Right lung (tissue), 10 donors: ENCODE measurements at places on chromosomes 1 and 21.

DNA sequence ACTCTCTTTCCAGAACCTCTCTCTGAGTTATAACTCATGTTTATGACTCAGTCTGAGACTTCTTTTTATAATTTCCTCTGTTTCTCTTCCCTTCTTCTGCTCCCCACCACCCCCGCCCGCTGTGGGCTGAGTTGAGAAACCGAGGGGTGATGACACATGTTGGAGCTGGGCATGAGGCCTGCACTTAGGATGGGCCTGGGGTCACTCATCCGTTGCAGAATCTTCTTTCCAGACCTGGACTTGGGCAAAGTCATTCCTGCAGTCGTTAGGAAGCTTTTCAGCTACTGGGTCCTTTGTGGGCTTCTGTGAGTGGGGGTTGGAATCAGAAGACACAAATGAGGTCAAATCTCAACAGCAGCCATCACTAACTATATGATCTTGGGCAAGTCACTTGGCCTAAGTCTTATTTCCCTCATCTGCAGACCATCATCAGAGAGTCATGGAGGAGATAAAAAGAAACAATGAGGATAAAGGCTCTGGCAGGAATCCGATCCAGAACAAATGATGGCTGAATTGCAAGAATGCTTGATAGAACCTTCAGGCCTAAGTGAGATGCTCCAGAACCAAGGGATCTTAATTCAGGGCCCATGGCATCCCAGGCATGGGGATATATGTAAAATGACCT lies 53.4 kb downstream of the RPS6KA1 start:
- DNase-seq = no peak

GRCh38 chr1:155970531-155971167 lies 7.7 kb downstream of the ARHGEF2 start:
- no peak for DNase-seq

DNA sequence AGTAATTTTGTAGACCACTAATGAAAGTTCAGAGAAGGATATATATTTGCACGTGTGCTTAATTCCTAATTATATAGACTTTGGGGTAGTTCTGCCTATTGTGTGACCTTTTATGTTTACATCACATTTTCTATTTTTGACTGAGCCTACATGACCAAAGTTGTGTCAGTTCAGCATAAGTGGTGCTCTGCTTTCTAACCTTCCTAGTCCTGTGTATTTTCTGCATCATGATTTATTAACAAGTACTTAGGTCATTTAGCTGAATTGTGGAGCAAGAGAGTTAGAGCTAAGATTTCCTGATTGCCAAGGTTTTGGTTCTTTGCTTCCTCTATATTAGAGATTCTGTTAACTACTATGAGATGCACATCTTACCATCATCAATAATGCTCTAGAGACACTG lies 176.0 kb downstream of the C1orf21 start:
- no peak for DNase-seq

GRCh38 chr21:27772816-27773215 lies 805.9 kb upstream of the ADAMTS5 start:
- no peak for DNase-seq

DNA sequence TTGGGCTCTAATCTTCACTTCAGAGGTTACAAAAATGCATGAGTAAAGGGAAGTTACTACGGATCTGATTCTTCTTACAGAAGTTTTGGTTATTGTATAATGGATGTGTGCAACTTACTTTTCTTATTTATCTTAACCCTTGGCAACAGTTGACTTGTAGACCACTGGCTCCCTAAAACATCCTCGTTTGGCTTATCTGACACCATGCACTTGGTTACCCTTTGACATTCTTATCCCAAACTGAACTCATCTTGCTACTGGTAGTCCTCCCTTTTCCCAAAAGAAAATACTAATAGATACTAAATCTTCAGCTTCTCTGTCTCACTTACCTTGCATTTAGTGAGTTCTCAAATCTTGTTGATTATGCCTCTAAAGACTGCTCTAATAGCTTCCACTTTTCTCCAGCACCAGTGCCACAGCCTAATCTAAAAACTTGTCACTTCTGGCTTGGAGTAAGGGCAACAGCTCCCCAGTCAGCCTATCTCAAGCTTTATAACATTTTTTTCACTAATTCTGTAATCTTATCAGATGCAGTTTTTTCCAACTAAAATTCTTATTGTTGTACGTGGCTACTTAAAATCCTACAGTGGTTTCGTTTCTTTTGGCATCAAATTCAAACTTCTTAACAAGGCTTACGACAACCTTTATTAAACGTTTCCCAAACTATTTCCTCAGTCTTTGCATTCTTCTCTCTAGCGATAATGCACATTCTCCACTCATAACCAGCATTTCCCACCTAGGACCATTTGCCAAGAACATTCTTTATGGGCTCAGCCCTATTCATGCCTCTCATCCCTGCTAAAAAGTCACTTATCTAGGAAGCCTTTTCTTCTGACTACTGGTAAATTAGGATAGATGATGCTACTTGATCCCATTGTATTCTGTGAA lies 204.2 kb downstream of the KCNT2 start:
- DNase-seq = no peak

- DNase-seq = no peak
Measured at GRCh38 chr1:61561666-61562065, 163.3 kb downstream of the TM2D1 start.

- peak; percentile 86 for DNase-seq
Measured at GRCh38 chr1:41474490-41475271, 9.8 kb downstream of the EDN2 start.

DNA sequence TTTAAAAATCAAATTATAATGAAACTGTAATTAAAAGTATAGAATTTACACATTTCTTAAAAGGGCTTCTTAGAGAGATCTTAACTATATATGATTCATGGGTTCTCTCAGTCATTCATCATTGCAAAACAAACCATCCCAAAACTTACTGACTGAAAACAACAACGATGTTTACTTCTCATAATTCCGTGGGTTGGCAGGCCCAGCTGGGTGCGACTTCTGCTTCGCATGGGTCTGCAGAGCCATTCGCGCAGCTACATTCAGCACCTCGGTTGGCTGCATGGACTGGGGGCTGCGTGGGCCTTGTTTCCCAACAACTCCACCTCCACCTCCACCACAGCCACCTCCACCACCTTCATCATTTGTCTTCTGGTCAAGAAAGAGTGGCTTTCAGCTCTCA lies 4.0 kb downstream of the SLAMF8 start:
- no peak for DNase-seq

DNA sequence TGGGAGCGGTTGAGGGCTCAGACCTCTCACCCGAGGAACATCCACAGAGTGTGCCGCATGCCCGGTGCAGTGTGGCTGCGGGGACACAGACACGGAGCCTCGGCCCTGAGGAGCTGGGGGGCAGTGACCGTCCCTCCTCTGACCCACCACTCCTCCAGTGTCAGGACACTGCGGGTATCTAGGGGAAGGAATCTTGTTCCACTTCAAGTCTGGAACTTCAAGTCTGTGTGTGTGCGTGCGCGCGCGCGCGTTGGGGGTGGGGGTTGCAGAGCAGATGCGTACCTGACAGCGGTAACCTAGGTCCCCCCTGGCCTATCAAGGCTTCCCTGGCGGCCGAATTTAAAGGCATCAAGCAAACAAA lies 17.3 kb downstream of the PCSK9 start:
- no peak for DNase-seq

DNA sequence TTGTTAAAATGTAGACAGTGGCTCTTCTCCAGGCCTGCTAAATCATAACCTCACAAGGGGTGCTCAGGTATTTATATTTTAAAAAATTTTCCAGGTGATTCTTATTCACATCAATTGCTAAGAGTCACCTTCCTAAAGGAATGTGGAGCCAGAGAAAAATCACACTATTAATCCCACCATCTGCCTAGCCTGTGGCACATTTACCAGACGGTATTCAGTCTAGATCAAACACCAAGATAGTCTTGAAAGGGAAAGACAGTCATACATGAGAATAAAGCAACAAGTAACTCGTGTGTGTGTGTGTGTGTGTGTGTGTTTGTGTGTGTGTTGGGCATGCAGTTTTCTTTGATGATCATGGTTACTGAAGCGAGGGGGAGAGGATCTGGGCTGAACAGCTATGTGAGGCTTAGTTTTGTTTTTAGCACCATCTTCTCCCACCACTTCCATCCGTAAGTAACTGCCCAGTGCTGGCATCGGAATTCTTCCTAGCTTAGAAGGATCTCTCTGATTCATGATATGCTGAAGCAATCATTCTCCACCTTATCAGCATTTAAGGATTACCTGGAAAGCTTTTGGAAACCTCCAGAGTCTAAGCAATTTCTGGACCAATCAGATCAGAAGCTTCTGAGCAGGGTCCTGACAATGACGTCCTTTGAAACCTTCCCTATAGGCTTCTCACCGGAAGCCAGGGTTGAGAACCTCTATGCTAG lies 2.4 kb upstream of the DPT start:
- no peak for DNase-seq

DNA sequence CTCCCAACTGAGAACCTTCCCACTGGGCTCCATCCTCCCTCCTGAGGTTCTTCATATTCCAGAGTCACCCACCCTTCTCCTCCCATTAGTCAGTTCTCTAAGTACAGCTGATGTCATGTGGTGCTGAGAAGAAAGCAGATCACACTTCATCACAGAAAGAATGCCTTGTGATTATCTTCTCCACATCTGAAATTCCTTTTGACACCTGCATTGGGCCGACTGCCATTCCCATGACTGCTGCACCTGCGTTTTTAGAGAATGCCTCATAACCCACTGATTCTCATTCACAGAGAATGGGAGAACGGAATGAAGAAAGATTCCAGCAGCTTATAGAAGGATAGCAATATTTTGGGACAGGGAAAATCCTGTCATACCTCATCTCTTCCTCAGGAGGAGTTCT lies 14.3 kb downstream of the LEPR start:
- DNase-seq = no peak

DNA sequence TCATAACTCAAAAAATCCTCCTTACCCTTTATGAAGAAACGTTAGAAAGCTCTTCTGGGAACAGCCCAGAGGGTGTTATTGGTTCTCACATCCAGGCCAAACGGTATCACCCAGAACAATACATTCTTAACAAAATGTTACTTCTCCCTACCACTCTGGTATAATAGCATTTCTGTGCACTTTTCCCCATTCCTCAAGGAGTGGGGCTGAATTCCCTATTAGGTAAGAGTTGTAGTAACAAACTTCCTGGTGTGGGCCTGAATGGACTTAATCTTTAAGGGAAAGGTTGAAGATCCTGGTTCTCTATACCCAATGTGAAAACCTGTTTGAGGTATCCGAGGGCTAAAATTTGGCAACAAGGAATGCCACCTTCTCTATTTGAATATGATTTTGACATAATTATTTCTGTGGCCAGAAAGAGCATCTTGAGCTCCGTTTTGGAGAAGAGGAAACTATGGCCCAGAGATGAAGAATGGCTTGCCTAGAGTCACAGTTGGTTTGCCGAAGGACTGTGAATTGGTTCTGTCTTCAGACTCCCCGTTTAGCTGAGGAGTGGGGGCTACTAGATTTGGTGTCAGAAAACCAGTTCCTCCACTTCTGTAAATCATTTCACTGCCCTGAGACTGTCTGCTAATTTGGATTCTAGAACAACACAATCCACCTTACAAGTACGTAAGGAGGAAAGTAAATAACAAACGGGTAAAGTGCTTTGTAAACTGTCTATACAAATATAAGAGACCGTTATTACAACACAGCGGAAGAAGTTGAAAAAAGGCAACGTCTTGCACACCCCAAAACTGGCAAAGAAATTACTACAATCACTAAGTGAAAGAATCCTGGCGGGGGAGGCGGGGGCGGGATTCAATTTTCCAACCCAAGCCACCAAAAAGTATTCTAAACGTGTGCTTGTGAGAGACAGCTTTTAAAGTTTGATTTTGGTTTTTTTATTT lies 2.3 kb downstream of the ANP32E start:
- peak; percentile 68 for DNase-seq

DNA sequence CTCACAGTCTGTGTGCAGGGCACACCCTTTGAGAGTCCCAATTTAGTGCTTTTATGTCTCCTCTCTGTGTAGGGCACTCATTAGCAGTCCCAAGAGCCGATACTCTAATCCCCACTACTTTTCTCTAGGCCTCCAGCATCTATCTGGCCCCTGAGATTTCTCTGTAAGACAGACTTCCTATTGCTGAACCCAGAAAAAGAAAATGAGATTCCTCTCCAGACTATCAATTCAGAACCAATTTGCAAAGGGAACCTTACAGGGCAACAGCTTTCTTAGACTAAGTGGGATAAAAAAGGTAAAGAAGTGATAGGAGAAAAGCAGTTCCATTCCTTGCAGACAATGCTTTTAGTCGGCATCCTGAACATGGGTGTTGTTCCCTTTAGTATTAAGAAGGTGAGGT lies 172.2 kb downstream of the EDEM3 start:
- no peak for DNase-seq

DNA sequence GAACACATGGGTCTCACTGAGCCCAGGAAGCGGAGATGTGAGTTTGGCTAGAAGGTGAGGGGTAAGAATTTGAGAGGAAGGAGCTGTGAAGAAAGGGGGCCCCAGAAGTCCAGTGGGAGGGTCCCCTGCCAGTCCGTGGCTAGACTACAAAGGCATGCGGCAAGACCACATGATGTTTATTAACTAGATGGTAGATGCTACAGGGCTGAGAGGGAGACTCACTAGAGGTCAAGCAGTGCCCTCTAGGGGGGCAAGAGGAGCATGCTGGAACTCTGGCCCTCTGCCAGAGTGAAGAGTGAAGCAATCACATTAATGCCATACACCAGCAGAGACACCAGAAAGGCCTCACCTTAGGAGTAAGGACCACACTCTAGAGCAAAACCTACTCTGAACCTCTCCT lies 12.2 kb downstream of the KIAA0319L start:
- DNase-seq = no peak

GRCh38 chr1:9687874-9688582 lies 36.5 kb downstream of the PIK3CD start:
- peak; percentile 14 for DNase-seq

DNA sequence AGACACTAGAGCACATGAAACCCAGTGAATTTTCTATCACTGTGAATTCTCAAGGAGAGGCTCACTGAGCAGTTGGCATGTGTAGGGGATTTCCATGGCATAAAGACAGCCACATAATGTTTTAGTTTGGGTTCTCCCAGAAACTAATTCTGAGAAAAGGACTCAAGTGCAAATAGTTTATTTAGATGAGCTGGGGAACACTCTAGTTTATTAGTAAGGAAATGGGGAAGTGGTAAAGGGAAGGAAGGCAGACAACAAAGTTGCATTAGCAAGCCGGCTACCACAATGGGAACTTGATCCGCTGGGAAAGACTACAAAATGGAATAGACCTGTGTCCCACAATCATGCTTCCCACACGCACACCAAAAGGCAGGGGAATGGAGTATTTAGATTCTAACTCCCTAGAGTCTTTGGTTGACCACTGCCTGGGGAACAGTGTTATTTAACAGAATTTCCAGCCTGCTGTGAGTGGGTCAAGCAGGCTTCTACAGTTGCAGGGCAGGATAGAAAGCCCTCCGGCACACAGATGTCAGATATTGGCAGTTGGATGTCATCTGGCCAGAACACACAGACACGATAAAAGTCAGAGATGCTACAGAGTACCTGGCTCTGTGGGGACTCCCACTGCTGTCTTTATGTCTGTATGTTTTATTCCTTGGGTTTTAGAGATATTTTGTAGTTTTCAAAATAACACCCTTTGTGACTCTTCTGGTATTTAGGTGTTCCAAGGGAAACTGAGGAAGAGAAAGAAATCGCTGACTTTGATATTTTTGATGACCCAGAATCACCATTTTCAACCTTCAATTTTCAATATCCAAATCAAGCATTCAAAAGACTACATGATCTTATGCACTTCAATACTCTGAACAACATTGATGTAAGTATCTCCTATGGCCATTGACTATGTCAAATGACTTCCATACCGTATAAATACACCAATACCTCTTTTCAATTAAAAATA lies 150.1 kb downstream of the PLA2G4A start:
- DNase-seq = no peak

- DNase-seq = no peak
Measured at GRCh38 chr1:198741744-198742143, 102.9 kb downstream of the PTPRC start.
